ENCODE measurements at places on chromosomes 12 and 14. TPM values are rescaled to one million over a fixed set of nuclear protein-coding genes. Genes with fewer than 3 reads are reported as not detected.

DNA sequence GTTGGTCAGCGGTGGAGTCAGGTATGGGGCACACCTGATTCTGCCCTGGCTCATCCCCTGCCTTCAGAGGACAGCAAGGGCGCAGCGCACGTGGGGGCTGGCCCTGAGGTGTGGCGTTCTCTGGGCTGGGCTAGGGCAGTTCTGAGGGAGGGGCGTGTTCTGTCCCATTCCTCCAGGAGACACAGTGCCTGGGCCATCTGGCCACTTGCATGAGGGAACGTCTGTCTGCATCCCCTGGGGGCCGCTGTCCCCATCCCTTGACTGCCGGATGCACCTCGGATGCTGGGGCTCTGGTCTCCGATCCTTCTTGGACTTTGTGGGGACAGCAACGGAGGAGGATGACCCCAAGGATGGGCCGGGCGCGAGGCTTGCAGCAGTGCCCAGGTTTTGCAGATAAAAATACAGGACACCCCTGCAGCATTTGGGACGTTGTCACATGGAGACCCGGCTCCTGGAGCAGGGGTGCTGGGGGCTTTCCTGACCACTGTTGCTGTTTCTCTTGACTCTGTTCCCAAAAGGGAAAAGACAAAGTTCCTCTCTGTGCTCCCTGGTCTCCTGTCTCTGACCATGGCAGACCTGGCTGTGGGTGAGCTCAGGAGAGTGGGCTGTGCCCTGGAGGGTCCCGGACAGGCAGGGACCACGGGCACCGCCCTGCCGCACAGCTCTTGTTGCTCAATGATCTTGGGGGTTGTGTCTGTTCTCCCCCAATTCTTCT is 6.9 kb downstream of the MTA1 start:
- no peak for DNase-seq

DNA sequence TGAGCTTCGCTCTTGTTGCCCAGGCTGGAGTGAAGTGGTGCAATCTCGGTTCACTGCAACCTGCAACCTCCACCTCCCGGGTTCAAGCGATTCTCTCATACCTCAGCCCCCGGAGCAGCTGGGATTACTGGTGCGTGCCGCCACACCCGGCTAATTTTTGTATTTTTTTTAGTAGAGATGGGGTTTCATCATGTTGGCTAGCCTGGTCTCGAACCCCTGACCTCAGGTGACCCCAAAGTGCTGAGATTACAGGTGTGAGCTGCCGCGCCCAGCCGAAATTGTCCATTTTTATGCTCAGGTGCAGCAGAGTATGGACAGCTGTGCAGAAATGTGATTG is 19.2 kb upstream of the CYP46A1 start:
- DNase-seq: no peak

- no peak for DNase-seq
Measured at GRCh38 chr12:120738252-120739030, 12.8 kb downstream of the ACADS start.

GRCh38 chr14:78933948-78934524 is 763.9 kb downstream of the NRXN3 start:
- no peak for DNase-seq

- DNase-seq: no peak
Measured at GRCh38 chr12:94957006-94957405, 46.5 kb downstream of the NDUFA12 start.

DNA sequence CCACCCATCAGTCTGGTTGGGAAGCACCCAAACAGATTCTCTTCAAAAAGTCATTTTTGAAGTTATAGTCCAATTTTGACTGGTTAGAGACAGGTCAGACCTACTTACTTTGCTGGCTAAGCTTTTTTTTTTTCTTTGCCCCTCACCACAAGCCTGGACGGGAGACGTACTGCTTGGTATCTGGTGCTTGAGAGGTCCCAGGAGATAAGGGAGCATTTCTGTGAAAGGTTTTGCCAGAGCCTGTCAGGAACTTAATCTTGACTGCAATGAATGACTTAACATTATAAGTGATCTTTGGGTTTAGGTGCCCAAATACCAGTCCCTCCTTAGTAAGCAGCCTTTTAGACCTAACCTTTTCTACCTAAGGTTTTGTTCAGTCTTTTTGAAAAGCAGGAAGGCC is 6.3 kb downstream of the MTHFD1 start:
- no peak for DNase-seq

GRCh38 chr12:5008661-5009060 is 35.0 kb upstream of the KCNA5 start:
- no peak for DNase-seq

DNA sequence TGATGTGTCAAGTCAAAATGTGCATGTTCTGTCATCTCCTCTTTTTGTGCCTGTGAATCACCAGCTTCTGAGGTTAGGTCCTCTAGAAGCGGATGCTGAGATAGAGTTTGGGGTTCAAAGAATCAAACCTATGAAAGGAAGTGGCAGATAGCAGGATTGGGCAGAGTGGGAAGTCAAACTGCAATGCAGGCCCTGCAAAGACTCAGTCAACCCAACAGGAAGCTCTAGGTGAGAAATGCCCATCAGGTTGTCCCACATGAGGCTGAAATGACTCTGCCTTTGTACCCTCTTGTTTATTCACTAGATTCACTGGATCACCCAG is 4.5 kb upstream of the MIA2 start:
- DNase-seq: no peak

DNA sequence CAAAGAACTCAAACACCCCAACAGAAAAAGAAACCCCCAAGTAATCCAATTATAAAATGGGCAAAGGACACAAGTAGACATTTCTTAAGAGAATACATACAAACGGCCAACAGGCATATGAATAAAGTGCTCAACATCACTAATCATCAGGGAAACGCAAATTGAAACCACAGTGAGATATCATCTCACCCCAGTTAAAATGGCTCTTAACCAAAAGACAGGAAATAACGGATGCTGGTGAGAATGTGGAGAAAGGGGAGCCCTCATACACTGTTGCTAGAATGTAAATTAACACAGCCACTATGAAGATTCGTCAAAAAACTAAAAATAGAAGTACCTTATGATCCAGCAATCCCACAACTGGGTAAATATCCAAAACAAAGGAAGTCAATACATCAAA is 52.4 kb downstream of the CLMN start:
- no peak for DNase-seq

GRCh38 chr14:27199272-27199671 is 601.4 kb upstream of the NOVA1 start:
- DNase-seq: no peak

DNA sequence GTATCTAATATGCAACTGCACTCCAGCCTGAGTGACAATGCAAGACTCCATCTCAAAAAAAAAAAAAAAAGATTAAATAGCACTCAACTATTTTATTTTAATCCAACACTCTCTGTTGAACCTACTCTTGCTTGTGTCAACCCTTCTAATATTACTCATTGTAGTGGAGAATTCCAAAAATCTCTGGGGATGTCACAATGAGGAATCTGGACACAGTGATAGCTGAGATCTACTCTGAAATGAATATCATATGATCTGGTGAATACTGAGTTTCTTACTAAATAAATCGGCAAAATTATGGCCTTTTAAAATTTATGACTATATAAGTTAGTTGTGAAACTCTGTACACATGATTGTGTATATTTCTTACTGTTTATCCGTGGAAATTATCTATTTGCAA is 418.2 kb downstream of the BCAT1 start:
- no peak for DNase-seq

- no peak for DNase-seq
Measured at GRCh38 chr12:15697201-15697600, 92.0 kb downstream of the EPS8 start.

DNA sequence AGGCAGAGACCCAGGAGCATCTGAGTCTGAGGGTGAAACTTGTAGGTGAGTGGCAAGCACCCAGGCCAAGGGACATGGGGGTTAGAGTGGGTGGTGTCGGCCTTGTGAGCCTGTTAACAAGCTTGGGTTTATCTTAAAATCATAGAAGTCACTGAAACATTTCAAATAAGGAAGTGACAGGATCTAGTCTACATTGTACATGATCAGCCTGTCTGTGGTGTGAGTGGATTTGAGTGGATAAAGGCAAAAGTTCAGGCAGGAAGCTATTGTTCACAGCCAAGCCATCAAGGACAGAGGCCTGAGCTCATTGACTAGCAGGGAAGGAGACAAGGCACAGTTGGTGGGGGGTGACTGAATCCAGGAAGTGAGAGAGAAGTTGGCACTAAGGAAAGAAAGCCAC is 59.3 kb upstream of the FKBP4 start:
- DNase-seq: no peak

GRCh38 chr14:79938185-79938584 is 273.1 kb downstream of the DIO2 start:
- no peak for DNase-seq

DNA sequence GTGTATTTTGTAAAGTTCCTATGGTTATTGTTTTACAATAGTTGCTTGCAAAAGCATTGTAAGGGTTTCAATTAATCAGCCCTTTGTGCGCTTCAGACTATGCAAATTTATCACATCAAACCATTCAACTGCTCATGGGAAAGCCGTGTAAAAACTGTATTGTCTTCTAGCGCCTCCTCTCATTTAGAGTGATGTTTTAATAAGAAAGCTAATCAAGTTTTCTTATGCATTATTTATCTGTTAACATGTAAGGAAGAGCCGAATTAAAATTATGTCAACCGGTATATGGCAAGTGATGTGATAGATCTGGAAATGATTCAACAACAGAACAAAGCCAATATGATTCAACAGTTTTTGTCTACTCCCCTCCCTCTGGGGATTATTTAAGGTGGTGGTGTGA is 92.5 kb upstream of the RFX4 start:
- no peak for DNase-seq

DNA sequence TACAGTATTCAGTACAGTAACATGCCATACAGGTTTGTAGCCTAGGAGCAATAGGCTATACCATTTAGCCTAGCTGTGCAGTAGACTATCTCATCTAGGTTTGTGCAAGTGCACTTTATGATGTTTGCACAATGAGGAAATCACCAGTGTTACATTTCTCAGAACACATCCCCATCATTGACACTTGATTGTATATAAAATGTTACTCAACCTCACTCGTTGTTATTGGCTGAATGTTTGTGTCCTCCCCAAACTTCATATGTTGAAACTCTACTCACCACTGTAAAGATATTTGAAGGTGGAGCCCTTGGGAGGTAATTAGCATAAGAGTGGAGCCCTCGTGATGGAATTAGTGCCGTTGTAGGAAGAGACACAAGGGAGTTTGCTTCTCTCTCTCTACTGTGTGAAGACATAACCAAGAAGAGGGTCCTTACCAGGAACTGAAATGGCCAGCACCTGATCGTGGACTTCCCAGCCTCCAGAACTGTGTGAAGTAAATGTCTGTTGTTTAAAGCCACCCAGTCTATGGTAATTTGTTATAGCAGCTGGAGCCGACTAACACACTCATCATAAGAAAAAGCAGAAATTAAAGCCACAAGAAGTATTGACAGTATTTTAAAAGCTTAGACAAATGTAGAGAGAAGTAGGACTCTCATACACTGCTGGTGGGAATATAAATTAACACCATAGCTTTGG is 3.2 kb upstream of the MED13L start:
- no peak for DNase-seq

DNA sequence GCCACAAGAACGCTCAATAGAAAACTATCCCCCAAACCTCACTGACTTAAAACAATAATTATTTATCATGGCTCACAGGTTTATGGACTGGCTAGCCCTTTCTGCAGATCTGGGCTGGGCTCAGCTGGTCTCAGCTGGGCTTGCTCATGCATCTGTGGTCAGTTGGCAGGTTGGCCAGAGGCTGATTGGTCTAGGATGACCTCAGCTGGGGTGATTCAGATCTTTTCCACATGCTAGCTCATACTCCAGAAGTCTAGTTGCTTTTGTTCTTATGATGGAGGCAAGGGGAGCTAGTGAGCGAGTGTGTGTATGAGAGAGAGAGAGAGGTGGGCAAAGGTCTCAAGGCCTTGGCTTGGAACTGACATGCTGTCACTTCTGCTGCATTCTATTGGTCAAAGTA is 181.2 kb upstream of the NRXN3 start:
- DNase-seq: no peak

DNA sequence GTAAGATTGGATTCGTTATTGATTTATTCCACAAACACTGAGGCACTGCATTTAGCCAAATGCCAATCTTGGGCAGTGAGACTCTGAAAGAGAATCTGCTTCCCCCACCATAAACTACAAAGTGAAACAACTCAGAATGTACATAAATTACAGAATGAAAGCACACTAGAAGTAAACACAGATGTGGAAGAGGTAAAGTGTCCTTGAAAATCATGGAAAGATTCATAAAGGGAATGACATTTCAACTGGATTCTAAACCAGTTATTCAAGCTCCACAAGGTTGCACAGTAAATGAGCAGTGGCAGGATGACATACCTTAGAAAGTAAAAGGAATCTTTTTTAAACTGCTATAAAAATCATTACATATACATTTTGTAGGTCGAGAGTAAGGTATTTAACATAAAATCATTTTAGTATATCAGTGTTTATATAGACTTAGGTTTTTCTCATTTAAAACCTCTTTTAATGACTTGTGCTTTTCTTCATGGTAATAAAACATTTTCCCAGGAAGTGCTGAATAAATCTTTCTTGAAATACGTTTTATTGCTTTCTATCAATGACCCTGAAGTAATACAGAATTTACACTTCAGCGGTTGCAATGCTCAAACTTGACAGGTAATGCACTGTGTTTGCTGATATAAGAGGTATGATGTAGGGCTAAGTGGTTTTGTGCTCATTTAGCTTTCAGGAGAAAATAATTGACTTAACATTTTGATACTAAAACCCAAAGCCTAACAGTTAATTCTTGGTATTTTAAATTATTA is 270.6 kb downstream of the NAV3 start:
- DNase-seq: no peak

GRCh38 chr12:116773276-116773731 is 35.2 kb downstream of the RNFT2 start:
- DNase-seq: no peak

GRCh38 chr12:69821456-69822159 is 3.4 kb upstream of the MYRFL start:
- DNase-seq: no peak

DNA sequence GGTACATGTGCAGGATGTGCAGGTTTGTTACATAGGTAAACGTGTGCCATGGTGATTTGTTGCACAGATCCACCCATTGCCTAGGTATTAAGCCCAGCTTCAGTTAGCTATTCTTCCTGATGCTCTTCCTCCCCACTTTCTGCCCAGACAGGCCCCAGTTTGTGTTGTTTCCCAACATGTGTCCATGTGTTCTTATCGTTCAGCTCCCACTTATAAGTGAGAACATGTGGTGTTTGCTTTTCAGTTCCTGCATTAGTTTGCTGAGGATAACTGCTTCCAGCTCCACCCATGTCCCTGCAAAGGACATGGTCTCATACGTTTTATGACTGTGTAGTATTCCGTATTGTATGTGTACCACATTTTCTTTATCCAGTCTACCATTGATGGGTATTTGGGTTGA is 251.7 kb upstream of the NOVA1 start:
- DNase-seq: no peak

- no peak for DNase-seq
Measured at GRCh38 chr12:127964717-127965116, 302.3 kb upstream of the TMEM132C start.

CAPS2 gene
- 9.0 TPM for total RNA-seq

EML5 gene
- 2.3 TPM for total RNA-seq

KRT78 gene
- total RNA-seq: not detected

DEPDC4 gene
- 0.61 TPM for total RNA-seq

NYNRIN gene
- total RNA-seq: 16.6 TPM

ADAMTS20 gene
- not detected for total RNA-seq

ANKRD9 gene
- 22.4 TPM for total RNA-seq

CIDEB gene
- total RNA-seq: 18.8 TPM

PPP4R4 gene
- 2.2 TPM for total RNA-seq

TMEM30B gene
- 22.5 TPM for total RNA-seq

GDF3 gene
- total RNA-seq: 0.32 TPM

DHRS1 gene
- total RNA-seq: 28.0 TPM

Measured in upper lobe of right lung (tissue), 1 donor.